ENCODE measurements at places on chromosomes 16 and 17.

DNA sequence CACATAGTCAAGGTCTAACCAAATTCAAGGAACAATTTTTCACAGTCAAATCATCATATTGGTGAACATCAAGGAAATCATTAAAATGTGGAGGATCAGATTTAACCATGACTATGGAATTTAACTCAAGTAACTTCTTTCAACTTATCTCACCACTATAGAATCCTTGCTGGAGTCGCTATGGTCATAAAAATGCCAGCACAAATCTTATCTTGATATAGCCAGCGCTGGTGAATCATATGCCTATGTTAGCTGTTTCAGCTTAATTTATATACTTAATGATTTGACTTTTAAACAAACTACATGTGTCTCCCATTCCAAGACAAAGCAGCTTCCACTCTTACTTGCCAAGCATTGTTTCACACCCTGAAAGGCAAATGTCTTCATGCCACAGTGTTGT, 416.4 kb downstream of the CDH11 start:
- no peak for DNase-seq

GRCh38 chr17:38598536-38598935, 7.2 kb downstream of the SRCIN1 start:
- peak; percentile 94 for DNase-seq

GRCh38 chr16:30930160-30930571, 6.8 kb downstream of the FBXL19 start:
- DNase-seq, result no peak

GRCh38 chr17:79255926-79256585, 181.4 kb downstream of the ENGASE start:
- DNase-seq, result no peak

GRCh38 chr16:85072076-85072860, 40.0 kb downstream of the CIBAR2 start:
- DNase-seq, result no peak

- DNase-seq, result peak; percentile 32
These were observed 573 bp downstream of the CTDNEP1 start for GRCh38 chr17:7250695-7251627.

- peak; percentile 47 for DNase-seq
These were observed 71.0 kb upstream of the ATF7IP2 start for GRCh38 chr16:10314811-10315210.

- no peak for DNase-seq
These were observed 224.1 kb upstream of the TBX2 start for GRCh38 chr17:61175298-61176142.

DNA sequence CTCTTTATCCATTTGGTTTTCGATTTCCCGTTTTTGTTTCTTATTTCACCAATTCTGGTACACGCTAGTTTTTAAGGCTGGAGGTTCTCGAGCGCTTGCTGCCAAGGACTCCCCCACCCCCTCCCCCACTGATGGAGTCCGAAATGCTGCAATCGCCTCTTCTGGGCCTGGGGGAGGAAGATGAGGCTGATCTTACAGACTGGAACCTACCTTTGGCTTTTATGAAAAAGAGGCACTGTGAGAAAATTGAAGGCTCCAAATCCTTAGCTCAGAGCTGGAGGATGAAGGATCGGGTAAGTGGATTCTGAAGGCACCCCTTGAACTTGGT, 825 bp downstream of the RPTOR start:
- peak; percentile 15 for DNase-seq

DNA sequence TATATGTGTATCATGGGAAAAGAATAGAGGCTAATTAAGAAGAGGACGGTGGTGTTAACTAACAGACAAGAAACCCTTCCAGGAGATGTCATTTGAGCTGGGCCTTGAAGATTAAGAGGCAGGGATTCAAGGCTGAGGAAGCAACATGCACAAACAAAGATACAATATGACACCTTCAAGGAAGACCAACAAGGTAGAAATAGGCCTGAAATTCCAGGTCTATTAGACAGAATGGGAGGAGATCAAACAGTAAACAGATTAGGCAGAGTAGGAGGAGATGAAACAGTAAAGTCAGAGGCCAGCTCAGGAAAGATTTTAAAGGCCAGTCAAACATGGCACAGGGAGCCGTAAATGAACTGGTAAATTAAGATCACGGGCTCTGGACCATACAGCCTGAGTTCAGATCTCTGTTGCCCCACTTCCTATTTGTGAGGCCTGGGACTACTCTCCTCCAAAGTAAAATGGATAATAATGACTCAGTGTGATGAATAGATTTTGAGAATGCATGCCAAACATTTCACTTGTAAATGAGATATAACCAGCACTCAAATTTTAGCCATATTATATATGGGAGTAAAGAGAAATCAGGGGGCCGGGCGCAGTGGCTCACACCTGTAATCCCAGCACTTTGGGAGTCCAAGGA, 38.9 kb downstream of the USP31 start:
- peak; percentile 86 for DNase-seq

GRCh38 chr16:89472711-89473075, 17.7 kb downstream of the ANKRD11 start:
- DNase-seq, result no peak

- DNase-seq, result peak; percentile 64
These were observed 63.3 kb upstream of the MTMR4 start for GRCh38 chr17:58577696-58578095.

- no peak for DNase-seq
These were observed 479 bp downstream of the IRX6 start for GRCh38 chr16:55324285-55325079.

GRCh38 chr16:28495795-28496749, 1.6 kb downstream of the APOBR start:
- no peak for DNase-seq

DNA sequence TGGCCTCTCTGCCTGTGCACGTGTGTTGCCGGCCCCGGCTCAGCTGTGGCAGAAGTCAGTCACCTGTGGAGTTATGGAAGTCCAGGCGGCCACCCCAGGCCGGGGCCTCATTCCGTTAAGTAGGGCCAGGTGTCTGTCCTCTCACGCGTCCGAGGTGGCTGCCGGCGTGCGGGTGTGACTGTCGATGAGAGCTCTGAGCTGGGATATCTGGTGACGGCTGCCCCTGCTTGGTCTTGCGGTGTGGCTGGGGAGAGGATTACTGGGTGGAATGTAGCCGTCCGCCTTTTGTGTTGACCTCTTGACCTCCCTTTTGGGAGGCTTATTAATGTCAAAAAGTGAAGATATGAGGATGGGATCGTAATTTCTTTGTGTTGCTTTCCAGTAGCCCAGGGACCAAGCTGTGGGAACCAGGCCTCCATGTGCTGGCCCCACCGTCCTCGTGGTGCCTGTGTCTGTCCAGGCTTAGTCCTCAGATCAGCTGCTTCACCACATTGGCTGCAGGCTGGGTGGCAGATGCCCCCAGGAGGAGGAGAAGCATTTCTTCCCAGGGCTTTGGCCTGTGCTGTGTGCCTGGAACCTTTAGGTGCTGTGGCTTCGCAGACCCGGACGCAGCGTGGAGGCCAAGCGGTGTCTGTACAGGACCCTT, 23.0 kb upstream of the ZNF750 start:
- no peak for DNase-seq

- peak; percentile 85 for DNase-seq
These were observed at the start of gene PMFBP1 for GRCh38 chr16:72172105-72173034. Gene PMFBP1, minus strand, starts transcription at chr16:72172155. Its CDS starts 947 bp downstream, at chr16:72171208.

GRCh38 chr16:28133666-28134065, 70.2 kb upstream of the GSG1L start:
- no peak for DNase-seq

GRCh38 chr17:77125432-77125901, 15.3 kb upstream of the SEC14L1 start:
- peak; percentile 92 for DNase-seq

GRCh38 chr17:63419949-63420867, 25.9 kb downstream of the CYB561 start:
- no peak for DNase-seq

GRCh38 chr17:45248132-45248957, 13.5 kb downstream of the SPATA32 start:
- peak; percentile 82 for DNase-seq

Measured in epithelial cell of esophagus (primary cell).